Transverse colon (tissue), 4 donors: ENCODE measurements at places on chromosomes 6 and 20.

- no peaks in the 10 kb centered on the region for H3K27me3 ChIP-seq
- H3K4me1 ChIP-seq, result no peaks in the 10 kb centered on the region
- no peak overlapping the region for H3K27ac ChIP-seq
- no peak overlapping the region for H3K4me3 ChIP-seq
These were observed 544.6 kb upstream of the BTBD3 start for GRCh38 chr20:11372876-11373790.

DNA sequence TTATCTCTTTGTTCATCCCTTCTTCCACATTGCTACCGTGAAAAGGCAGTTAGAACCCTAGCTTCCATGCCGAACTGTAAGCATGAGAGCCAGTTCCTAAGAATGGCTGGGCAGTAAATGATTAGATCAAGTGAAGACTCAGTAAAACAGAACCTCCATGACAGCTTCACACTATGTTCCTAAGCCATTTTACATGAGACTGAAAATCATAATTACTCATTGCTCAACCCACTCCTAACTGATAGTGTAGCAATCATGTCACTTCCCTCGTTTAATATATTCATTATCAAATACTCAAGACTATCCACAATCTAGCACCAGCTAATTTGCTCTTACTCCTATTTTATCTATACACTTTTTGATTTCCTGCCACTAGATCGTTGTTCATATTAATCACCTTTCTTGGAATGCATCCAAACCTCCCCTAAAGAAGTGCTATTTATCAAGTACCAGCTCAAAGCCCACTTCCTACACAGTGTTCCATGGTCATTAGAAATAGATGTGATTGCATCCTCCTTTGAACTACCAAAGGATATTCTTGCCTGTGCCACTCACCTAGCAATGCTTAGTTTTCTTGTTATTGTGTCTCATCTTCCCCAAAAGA lies 6.0 kb downstream of the TMEM30A start:
- peaks cover 34% of the 10 kb centered on the region for H3K4me1 ChIP-seq
- no peak overlapping the region for H3K27ac ChIP-seq
- no peaks in the 10 kb centered on the region for H3K36me3 ChIP-seq
- no peak for DNase-seq
- H3K27me3 ChIP-seq, result no peaks in the 10 kb centered on the region

DNA sequence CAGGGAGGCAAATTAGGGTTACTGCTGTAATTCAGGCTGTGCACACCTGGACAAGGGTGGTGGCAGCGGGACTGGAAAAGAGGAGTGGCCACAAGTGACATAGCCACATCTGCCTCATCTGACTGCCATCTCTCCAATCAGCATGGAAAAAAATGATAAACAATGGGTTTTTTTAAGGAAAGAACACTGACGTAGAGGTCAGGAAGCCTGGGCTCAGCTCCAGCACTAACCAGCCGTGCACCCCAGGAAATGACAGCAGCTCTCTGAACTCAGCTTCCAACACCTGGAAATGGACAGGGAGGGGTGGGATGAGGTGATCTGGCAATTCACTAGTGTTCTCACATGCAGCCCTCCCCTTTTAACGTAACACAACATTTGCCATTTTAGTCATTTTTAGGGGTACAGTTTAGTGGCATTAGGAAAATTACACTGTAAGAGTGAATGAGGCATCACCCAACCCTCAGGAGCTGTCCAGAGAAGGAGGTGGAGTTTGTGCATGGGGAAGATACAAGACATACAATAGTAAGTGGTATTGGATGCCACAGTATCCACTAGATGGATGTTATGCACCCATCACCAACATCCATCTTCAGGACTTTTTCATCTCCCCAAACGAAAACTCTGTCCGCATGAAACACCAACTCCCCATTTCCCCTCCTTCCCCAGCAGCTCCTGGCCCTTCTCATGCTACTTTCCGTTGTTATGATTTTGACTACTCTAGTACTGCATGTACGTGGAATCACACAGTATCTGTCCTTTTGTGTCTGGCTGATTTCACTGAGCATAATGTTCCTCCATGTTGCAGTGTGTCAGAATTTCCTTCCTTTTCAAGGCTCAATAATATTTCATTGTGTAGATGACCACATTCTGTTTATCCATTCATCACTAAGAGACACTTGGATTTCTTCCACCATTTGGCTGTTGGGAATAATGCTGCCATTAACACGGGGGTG lies 215.5 kb upstream of the ECI2 start:
- H3K36me3 ChIP-seq, result no peaks in the 10 kb centered on the region
- DNase-seq, result no peak
- no peaks in the 10 kb centered on the region for H3K27me3 ChIP-seq
- peak overlapping the region; percentile 80 for H3K27ac ChIP-seq
- no peak overlapping the region for H3K4me3 ChIP-seq

GRCh38 chr6:44064089-44064947 lies 62.9 kb downstream of the MRPL14 start:
- H3K27ac ChIP-seq, result peak overlapping the region; percentile 16
- peak; percentile 34 for DNase-seq
- no peaks in the 10 kb centered on the region for H3K36me3 ChIP-seq
- no peaks in the 10 kb centered on the region for H3K27me3 ChIP-seq
- peaks cover 14% of the 10 kb centered on the region for H3K4me1 ChIP-seq

- no peak overlapping the region for H3K27ac ChIP-seq
- no peak overlapping the region for H3K4me3 ChIP-seq
- no peak for DNase-seq
- peaks cover 35% of the 10 kb centered on the region for H3K4me1 ChIP-seq
- H3K36me3 ChIP-seq, result peaks cover 19% of the 10 kb centered on the region
- H3K27me3 ChIP-seq, result no peaks in the 10 kb centered on the region
These were observed 13.8 kb downstream of the MRPL14 start for GRCh38 chr6:44113414-44113813.

DNA sequence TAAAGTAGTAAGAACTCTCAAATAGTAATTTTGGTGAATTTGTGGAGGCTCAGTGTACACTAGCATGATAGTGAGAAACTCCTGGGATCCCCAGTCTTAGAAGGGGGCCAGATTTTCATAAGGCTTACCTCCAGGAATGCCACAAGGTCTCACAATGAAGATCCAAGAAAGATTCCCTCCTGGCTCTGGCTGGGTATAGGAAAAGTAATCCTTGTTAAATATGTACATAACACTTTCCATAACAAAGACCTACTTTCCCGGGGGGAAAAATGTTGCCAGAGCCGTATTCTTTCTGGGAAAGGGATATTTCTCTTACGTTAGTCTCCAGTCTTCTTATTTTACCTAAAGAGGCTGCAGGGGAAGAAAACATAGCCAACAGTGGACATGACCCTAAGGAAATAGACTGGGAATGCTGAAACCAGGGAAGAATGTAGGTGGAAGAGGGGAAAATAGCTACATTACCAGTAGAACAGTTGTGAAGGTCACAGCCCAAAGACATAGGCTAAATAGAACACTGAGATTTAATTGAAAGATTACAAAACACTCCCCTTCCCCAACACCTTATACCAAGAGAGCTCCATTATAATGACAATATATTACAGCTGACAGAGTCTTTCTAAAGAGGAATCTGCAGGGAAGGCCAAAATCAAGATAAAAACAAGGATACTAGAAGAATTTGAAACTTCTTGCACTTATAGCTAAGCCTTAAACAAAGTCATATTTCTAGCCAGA lies 34.9 kb upstream of the ISM1 start:
- no peaks in the 10 kb centered on the region for H3K36me3 ChIP-seq
- H3K27me3 ChIP-seq, result no peaks in the 10 kb centered on the region
- DNase-seq, result no peak
- no peak overlapping the region for H3K27ac ChIP-seq

GRCh38 chr6:53898026-53898795 lies 103.4 kb downstream of the LRRC1 start:
- H3K4me3 ChIP-seq, result no peak overlapping the region
- H3K4me1 ChIP-seq, result no peaks in the 10 kb centered on the region
- H3K36me3 ChIP-seq, result peaks cover 10% of the 10 kb centered on the region

- H3K4me3 ChIP-seq, result no peak overlapping the region
- H3K36me3 ChIP-seq, result no peaks in the 10 kb centered on the region
- H3K27ac ChIP-seq, result no peak overlapping the region
- DNase-seq, result no peak
These were observed 421.3 kb downstream of the PREX1 start for GRCh38 chr20:48406498-48406897.

DNA sequence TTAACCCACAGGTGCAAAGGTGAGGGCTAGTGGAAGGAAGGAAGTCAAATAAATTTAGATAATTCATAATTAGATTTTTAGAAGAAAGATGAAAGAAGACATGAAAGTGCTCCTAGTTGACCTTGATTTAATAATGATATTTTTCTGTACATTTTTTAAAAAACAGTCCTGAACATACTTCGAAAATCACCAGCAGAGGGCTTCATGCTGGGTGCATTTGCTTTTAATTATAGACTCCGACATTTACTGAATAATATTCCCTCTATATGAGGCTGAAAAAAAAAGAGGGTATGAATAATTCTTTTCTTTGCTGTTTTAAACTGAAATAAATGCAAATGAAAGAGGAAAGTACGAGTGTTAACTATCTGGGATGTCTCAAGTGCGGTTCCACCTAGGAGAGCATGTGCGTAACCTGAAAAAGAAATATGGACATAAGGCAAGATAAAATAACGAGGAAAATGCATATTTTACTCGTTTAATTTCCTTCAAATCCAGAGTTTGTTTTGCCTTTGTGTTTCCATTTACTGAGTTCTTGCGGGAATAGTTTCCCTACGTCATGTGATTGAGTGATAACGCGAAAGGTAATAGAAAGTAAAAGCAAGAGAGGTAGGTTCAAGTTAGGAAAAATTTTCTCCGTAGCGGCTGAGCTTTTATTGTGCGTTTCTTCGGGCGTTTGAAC lies 3.1 kb upstream of the TFAP2B start:
- H3K27me3 ChIP-seq, result peaks cover 76% of the 10 kb centered on the region
- peak overlapping the region; percentile 28 for H3K4me3 ChIP-seq
- H3K27ac ChIP-seq, result no peak overlapping the region
- H3K4me1 ChIP-seq, result peaks cover 5% of the 10 kb centered on the region
